Mucosa of gallbladder (tissue), 1 donor: ENCODE measurements at places on chromosomes 1 and 21. TPM values are rescaled to one million over a fixed set of nuclear protein-coding genes. Genes with fewer than 3 reads are reported as not detected.

The MYOG gene
- total RNA-seq, result not detected

The FAM72C gene
- 0.58 TPM for total RNA-seq

- DNase-seq, result no peak
Measured at GRCh38 chr1:76268341-76268740, 193.8 kb downstream of the ST6GALNAC3 start.

The C1orf167 gene
- 0.29 TPM for total RNA-seq

The MAGOH gene
- 27.9 TPM for total RNA-seq

DNA sequence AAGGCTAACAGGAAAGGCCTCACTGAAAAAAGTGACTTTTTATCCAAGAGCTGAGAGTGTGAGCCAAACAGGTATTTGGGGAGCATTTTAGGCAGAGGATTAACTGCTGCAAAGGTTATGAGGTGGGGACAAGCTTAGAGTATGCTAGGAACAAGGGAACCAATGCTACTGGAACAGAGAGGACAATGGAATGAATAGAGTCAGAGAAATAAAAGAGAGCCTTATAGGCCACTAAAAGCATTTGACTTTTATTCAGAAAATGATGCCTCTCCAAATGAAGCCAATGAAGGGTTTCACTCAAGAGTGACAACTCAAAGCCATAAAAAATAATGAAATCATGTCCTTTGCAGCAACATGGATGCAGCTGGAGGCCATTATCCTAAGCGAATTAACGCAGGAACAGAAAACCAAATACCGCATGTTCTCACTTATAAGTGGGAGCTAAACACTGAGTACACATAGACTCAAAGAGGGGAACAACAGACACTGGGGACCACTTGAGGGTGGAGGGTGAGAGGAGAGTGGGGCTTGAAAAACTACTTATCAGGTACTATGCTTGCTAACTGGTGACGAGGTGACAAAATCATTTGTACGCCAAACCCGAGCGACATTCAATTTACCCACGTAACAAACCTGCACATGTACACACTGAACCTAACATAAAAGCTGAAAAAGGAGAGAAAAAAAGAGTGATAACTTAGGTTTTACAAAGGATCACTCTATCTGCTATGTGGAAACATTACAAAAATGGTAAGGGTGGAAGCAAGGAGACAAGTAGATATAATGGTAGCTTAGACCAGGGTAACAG, 11.1 kb downstream of the PTP4A2 start:
- no peak for DNase-seq

The ABL2 gene
- 13.0 TPM for total RNA-seq

- DNase-seq, result no peak
Measured at GRCh38 chr1:48740621-48741020, 36.1 kb downstream of the BEND5 start.

DNA sequence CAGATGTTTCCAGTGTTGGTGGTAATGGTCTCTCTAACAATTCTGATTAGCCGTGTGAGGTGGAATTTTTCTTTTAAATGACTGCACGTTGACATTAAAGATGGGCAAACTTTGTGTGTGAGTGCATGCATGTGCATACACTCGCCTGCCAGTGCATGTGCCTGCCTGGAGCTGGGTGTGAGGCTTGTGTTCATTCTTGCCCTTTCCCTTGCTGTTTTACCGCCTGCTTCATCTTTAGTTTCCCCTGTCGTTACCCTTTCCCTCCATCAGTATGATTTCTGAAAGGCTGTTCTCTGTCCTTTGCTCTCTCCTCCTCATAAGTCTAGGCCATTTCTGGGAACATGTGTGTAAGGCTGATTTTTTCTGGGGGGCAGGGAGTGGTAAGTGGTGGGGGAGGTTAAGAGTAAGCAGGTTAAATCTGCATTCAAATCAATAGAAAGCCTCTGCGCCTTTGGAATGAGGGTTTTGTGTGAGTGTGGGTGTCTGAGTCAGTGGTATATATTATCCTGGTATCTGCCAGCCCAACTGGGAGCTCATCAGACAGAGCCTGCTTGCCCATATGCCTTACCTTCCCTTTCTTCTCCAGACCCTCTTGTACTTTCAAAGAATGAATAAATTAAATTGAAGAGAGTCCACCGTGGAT, 112.5 kb downstream of the PBX1 start:
- no peak for DNase-seq

DNA sequence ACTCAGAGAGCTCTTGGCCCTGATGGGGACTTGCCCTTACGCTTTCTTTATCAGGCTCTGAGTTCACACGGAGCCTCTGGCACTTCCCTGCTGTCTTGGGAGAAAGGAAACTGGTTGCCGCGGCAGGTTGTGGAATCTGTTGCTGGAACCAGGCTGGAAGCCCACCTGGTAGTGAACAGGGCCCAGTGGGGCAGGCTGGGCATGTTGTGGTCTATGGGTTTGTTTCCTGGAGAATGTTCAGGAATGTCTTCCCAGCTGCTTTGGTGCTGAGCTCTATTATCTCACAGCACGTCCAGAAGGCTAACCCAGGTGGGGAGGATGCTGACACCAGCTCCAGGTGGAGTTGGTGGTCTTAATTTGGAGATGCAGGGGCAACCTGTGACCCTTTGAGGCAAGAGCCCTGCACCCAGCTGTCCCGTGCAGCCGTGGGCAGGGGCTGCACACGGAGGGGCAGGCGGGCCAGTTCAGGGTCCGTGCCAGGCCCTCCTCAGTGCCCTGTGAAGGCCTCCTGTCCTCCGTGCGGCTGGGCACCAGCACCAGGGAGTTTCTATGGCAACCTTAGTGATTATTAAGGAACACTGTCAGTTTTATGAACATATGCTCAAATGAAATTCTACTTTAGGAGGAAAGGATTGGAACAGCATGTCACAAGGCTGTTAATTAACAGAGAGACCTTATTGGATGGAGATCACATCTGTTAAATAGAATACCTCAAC, 33.3 kb upstream of the TDRD10 start:
- no peak for DNase-seq

The ZNF695 gene
- total RNA-seq, result 0.06 TPM

DNA sequence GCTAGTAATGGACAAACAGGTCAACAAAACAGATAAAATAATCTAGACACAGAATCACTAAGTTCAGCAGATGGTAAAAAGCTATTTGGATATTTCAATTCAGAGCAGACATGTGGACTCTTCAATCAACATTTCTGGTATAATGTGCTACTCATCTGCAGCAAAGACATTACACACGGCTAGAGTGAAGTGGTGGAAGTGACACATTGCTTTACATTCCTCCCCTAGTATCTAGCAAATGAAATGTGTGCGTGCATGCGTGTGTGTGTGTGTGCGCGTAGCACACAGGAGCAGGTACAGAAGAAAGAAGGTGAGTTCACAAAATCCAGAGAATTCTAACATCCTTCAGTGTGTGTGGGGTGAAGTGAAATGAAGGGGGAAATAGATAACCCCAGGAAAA, 8.3 kb downstream of the AHCTF1 start:
- DNase-seq, result no peak

- no peak for DNase-seq
Measured at GRCh38 chr1:156075162-156075561, 7.1 kb downstream of the MEX3A start.

The PLPPR4 gene
- 2.2 TPM for total RNA-seq

DNA sequence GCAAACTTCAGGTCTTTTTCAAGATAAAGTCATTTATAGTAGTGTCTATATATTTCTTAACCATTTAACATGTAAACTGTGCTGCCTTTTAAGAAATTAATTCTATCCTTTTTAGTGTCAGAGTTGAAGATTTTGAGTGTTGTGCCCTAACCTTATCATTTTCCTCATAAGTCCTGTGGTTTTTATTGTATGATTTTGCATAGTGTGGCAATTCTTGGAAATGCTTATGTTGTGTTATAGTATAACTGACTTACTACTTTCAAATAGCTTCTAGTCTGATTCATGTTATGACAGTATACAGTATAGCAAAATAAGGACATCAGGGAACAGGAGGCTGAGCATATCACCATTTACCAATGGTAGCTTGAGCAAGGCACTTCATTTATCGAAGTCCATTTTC, 99.1 kb downstream of the PTBP2 start:
- no peak for DNase-seq

The DCST2 gene
- total RNA-seq, result 1.0 TPM

DNA sequence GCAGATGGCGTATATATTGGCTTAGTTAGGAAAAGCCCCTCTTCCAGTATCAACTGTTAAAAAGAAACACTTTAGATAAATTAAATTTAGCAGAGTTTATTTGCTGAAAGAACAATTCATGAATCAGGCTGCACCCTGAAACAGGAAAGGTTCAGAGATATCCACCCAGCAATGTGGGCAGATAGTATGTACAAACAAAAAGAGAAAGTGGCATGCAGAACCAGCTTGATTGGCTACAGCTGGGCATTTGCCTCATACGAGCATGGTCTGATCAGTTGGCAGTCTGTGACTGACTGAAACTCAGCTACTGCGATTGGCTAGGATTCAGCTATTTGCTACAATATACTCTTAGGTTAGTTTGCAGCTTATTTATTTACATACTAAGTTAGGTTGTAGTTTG, 98.2 kb downstream of the ZC3H11B start:
- no peak for DNase-seq
